ENCODE measurements at places on chromosomes 11 and 22.

DNA sequence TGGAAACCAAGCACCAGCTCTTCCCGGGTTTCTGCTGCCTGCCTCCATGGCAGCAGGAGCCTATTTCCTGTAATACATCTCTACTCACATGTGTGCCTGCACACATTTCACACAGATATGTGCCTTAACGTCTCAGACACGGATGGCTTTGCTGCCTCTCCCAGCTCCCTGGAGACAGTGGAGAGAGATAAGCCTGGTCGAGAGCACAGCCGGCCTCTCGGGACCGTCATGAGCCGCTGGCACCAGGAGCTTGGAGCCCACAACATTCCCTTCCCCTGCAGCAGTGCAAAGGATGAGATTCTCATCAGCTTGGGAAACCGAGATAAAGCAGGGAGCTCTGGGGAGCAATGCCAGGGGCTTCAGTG, 587.7 kb downstream of the BRD1 start:
- no peak for DNase-seq

DNA sequence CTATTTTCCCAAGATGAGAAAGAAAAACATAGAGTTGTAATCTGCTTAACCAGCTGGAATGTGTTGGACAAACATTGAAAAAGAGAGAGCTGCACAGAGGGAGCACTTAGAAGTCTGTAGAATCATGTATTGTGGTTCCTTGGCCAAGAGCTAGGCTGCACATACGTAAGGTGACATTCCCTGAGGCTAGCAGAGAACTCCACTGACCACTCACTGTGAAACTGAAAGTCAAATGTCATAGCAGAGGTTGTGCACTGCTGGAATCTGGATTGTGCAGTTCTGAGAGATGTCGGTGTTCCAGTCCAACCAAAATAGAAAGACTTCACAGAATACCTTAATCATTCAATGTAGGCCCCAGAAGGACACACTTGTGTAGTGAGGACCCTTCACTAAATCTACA, 772.8 kb upstream of the RAG2 start:
- DNase-seq = no peak

DNA sequence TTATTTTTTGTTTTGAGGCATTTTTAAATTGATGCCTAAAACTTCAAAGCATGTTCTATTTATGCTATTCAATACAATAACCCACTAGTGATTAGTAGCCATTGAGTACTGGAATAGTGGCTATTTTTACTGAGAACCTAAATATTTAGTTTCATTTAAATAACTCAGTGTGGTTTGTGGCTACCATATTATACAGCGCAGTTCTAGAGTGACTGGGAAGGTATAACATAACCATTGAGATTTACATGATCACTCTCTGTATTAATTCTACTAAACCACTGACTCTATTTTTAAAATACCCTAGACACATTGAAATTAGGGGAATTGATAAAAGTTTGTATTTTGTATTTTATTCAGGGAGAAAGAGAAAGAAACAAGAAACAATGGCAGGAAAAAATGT, 441.2 kb downstream of the CNTN5 start:
- DNase-seq = no peak

DNA sequence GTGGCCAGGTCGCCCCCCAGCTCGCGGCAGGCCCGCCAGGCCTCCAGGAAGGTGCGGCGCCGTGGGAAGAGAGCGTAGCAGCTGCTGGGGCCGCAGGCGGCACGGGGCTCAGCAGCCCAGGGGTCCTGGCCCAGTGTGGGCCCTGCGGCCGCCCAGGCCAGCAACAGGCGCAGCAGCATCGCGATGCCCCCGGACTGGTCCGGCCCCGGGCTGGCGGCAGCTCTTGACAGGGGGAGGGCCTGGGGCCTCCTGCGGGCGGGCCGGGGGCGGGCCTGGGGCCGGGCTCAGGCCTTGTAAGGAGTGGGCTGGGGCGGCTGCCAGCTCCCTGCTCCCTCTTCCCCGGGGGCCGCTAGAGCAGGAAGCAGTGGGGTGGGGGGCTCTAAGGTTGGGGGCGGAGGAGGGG, at the start of gene CD248:
TSS of gene CD248 (minus strand) at position 196 of the 403 bp plus-strand sequence. CDS start at position 179, 17 bp downstream.
- no peak for DNase-seq

- no peak for DNase-seq
These were observed 22.4 kb downstream of the KIRREL3 start for GRCh38 chr11:126978165-126978564.

- DNase-seq = no peak
These were observed 5.7 kb downstream of the CLTCL1 start for GRCh38 chr22:19285831-19286230.

- no peak for DNase-seq
These were observed 29.2 kb downstream of the NF2 start for GRCh38 chr22:29632672-29633071.

GRCh38 chr22:32695451-32695891, 106.0 kb upstream of the TIMP3 start:
- no peak for DNase-seq

DNA sequence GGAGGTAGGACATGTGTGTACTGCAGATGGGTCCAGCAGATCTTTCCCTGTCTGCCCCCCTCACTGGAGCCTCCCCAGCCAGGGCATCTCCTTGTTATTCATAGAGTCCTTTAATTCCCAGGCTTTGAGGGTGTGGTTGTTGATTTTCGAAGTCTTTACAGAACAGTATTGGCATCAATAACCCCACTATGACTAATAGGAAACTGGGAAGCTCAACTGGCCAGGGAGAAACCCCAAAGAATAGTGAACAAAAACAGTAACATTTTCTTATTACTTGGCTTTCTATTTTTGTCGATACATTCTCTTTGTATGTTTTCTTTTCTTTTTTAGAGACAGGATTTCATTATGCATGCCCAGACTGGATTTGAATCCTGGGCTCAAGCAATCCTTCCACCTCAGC, 57.9 kb downstream of the NF2 start:
- no peak for DNase-seq

DNA sequence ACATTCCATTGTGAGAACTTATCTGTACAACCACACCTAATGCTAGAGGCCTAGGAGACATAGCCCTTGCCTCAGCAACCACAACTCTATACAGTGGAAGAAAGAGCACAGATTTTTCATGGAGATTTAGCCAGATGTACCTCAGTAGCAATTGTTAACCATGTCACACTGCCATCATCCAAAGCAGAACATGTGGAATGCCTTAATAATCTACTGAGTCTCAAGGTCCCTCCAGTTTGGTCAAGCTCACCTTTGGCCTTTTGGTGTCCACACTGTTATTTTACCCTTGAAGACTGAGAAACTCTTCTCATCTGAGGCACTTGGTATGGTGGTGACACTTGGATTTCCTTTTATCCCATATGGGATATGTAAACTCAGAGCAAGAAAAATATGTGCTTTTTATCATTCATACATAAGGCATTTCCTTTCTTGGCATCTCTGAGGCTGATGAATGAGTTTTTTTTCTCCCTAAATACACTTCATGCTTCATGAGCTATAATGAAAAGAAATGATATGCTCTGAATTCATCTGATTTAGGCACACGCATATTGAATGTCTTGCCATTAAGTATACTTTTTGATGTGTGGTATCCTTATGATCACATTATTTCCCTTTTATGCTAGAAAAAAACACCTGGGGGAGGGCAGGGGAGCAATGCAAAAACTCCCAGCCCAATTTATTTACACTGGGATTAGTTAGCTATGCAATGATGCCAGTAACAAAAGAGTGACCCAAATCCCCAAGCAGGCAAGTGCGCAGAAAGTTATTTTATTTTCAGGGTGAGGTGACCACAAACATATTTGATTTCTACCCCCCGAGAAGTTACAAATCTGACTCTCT, 63.3 kb upstream of the ME3 start:
- DNase-seq = no peak

Data from left lobe of liver (tissue), 2 donors.